Aorta (tissue), 5 donors: ENCODE measurements at places on chromosomes 4 and X. TPM values are rescaled to one million over a fixed set of nuclear protein-coding genes. Genes with fewer than 3 reads are reported as not detected.

IRAK1 gene
- total RNA-seq = 62.3 TPM

NPY1R gene
- 40.2 TPM for total RNA-seq

XAGE1B gene
- not detected for total RNA-seq

CSAG3 gene
- total RNA-seq = not detected

GYPE gene
- 3.9 TPM for total RNA-seq

SEPTIN6 gene
- 23.7 TPM for total RNA-seq

TET2 gene
- 40.3 TPM for total RNA-seq

PWWP3B gene
- total RNA-seq = 0.15 TPM

MAP7D2 gene
- 0.36 TPM for total RNA-seq

PABPC4L gene
- total RNA-seq = 3.0 TPM

GLRA3 gene
- not detected for total RNA-seq

FRMPD4 gene
- not detected for total RNA-seq

MSANTD1 gene
- total RNA-seq = 3.5 TPM

SSX4B gene
- not detected for total RNA-seq

TLR1 gene
- total RNA-seq = 18.1 TPM

CAMK2D gene
- total RNA-seq = 71.8 TPM

SRPX gene
- total RNA-seq = 74.8 TPM
